ENCODE measurements at places on chromosomes 16 and 17.
A peak's percentile ranks its signal among the peaks of the same experiment; 100 is the strongest.

- peaks cover 7% of the 10 kb centered on the region for H3K4me1 ChIP-seq
- H3K27me3 ChIP-seq: no peaks in the 10 kb centered on the region
- H3K27ac ChIP-seq: peak overlapping the region; percentile 51
Measured at GRCh38 chr17:80347536-80347935, 67.4 kb upstream of the ENDOV start.

- H3K27me3 ChIP-seq: peaks cover 16% of the 10 kb centered on the region
- H3K27ac ChIP-seq: peak overlapping the region; percentile 13
- H3K36me3 ChIP-seq: peaks cover 10% of the 10 kb centered on the region
- peak; percentile 63 for DNase-seq
- peaks cover 47% of the 10 kb centered on the region for H3K4me1 ChIP-seq
Measured at GRCh38 chr17:38674014-38674748, 576 bp downstream of the EPOP start.

DNA sequence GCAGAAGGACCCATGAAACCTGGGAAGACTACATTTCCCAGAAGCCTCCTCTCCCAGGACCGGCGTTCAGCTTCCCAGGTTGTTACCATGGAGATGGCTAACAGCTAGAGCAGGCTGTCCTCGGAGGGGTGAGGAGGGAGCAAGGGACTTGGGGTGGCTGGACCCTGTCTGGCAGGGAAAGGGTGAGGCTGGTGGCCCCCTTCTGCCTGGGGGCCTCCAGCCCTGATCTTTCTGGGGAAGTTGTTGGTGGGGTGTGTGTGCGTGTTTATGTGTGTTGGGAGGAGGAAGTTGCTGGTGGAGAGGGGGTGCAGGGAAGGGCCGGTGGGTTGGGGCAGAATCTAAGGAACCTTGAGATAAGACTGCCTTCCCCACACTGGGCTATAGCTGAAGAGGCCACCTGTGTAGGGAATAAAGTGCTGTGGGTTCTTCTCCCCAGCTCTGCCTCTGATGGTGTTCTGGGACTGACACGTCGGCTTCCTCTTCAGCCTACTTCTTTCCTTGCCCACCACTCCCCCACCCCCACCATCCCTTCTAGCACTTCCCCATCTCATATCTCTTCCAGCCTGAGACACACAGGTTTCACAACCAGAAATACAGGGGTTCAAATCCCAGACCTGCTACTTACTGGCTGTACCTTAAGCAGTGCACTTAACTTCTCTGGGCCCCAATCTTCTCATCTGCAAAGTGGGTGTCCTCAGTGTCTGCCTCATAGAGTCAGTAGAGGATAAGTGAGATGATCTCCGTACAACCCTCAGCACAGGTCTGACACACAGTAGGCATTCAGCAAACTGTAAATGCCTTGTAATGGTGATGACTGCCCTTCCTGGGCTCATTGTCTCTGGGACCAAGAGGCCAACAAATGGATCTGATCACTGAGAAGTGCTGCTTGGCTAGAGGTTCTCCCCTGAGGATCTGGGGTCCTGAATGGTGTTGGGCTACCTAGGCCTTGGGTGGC, at the start of gene DRC7:
DRC7 (plus strand) TSS at position 82 of the 955 bp plus-strand sequence. CDS start 3,144 bp downstream, outside the sequence.
- peaks cover 8% of the 10 kb centered on the region for H3K4me1 ChIP-seq
- DNase-seq: peak; percentile 40
- peak within 1 kb of the TSS; percentile 6 for H3K4me3 ChIP-seq
- no peaks in the 10 kb centered on the region for H3K27me3 ChIP-seq
- no peaks in the 10 kb centered on the region for H3K36me3 ChIP-seq

DNA sequence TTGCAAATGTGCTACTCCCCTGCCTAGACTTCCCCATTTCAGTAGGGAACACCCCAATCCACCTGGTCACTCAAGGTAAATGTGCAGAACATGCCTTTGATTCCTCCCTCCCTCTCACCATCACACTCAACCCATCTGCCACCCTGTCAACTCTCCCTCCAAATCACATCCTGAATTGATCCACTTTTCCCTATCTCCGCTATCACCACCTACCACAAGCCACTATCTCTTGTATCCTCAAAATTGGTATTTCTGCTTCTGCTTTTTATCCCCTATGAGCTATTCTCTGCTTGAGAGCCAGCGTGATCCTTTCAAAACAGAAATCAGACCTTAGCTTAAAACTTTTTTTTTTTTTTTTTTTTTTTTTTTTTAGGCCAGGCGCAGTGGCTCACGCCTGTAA, 5.4 kb upstream of the NOL11 start:
- peaks cover 3% of the 10 kb centered on the region for H3K27me3 ChIP-seq
- no peaks in the 10 kb centered on the region for H3K36me3 ChIP-seq
- H3K4me3 ChIP-seq: no peak overlapping the region
- DNase-seq: no peak

DNA sequence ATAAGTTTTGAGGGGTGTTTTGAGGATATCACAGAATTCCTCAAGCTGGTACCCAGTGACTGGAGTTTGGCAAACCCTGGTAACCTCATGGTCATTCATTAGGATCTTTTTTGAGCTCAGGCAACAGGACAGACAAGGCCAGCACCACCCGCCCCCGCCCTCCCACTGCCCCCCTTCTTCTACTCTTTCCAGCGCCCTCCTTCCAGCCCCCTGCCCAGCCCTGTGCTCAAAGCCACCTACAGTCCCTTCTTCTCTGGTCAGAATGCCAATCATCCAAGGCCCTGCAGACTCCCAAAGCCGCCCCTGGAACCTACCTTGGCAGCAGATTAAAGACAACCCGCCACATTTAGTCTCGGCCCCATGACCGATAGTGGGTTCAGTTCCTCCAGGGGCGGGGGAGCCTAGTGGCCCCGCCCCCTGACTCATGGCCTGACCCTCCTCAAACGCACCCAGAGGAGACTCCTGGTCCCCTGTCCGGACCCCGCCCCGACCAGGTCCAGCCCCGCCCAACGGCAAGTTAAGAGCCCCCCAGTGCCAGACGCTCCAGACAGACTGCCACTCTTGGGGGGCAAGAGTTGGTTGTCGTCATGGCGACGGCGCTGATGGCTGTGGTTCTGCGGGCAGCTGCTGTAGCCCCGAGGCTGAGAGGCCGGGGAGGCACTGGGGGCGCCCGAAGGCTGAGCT, at the start of gene NAGS:
NAGS (plus strand) TSS at position 546 of the 684 bp plus-strand sequence; CDS start at position 588, 42 bp downstream.
- H3K36me3 ChIP-seq: peaks cover 7% of the 10 kb centered on the region
- H3K27ac ChIP-seq: no peak within 1 kb of the TSS
- peaks cover 21% of the 10 kb centered on the region for H3K27me3 ChIP-seq
- H3K4me3 ChIP-seq: no peak within 1 kb of the TSS
- peaks cover 20% of the 10 kb centered on the region for H3K4me1 ChIP-seq

DNA sequence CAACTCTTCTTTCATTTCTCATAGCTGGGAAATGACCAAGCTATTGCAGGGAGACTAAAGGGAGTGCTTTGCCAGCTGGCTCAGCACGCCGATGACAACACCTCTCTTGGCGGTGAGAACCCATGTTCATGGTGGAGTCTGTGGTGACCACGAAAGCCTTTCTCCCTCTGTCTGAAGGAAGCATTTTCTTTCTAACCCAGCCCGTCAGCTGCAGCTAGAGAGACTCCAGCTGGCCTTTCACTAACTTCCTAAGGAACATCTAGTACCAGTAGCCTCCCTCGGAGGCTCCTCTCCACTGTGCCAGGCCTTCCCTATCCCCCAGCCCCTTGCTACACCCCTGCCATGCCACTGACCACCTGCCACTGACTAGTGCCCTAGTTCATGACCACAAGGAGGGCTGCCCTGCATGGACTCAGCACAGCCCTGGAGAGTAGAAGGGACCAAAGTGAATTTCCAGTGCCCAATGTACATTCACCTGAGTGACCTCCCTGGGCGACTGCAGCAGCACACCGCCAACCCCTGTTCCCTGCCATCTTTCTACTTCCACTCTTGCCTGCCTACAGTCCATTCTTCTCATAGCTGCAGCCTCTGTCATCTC, 81.3 kb downstream of the CBLN1 start:
- H3K27me3 ChIP-seq: peaks cover 4% of the 10 kb centered on the region
- no peaks in the 10 kb centered on the region for H3K36me3 ChIP-seq
- H3K27ac ChIP-seq: no peak overlapping the region
- H3K4me3 ChIP-seq: no peak overlapping the region
- H3K4me1 ChIP-seq: no peaks in the 10 kb centered on the region

DNA sequence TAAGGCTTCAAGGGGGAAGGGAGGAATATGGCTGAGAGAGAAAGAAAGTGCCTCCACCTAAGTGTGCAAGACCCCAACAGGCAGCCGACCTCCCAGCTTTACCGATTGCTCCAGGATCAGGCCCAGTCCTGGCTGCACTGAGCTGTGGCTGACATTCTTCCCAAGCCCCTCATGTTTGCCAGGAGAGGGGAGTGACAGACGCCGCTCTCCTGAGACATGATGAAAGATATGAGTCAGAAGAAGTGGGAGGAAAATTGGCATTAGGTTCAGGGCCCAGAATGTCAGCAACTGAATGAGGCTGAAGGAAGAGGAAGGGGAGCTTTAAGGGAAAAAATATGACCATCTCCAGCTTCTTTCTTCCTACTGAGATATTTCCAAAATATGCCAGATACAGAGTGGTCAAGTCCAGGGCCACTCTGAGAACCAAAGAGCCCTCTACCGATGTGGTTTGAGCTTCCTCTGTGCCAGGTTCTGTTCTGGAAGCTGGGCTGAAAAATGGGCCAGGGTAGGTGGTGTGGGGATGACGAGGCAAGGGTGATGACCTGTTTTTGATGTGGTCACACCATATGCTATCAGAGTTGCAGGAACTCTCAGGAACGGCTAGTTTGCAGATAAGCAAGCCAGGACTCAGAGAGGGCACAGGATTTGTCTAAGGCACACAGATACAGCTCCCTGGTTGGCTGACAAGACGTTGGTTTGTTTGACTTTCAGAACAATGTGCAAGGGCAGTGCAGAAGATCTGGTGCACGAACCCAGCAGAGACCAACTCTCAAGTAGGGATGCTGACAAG, 176.7 kb downstream of the SOX9 start:
- no peak overlapping the region for H3K27ac ChIP-seq
- no peaks in the 10 kb centered on the region for H3K36me3 ChIP-seq
- no peak for DNase-seq
- H3K27me3 ChIP-seq: no peaks in the 10 kb centered on the region

GRCh38 chr17:37541880-37542660, 52.4 kb downstream of the DUSP14 start:
- DNase-seq: no peak
- no peaks in the 10 kb centered on the region for H3K27me3 ChIP-seq
- H3K4me1 ChIP-seq: peaks cover 15% of the 10 kb centered on the region
- H3K4me3 ChIP-seq: no peak overlapping the region
- H3K27ac ChIP-seq: peak overlapping the region; percentile 76

- H3K27me3 ChIP-seq: peaks cover 18% of the 10 kb centered on the region
- H3K4me3 ChIP-seq: no peak overlapping the region
- peaks cover 2% of the 10 kb centered on the region for H3K4me1 ChIP-seq
- peak; percentile 10 for DNase-seq
Measured at GRCh38 chr16:24700549-24701392, 28.7 kb upstream of the TNRC6A start.

GRCh38 chr16:78154729-78155461, 55.4 kb downstream of the WWOX start:
- H3K4me3 ChIP-seq: no peak overlapping the region
- H3K4me1 ChIP-seq: no peaks in the 10 kb centered on the region
- no peak for DNase-seq
- peaks cover 6% of the 10 kb centered on the region for H3K36me3 ChIP-seq
- no peaks in the 10 kb centered on the region for H3K27me3 ChIP-seq

DNA sequence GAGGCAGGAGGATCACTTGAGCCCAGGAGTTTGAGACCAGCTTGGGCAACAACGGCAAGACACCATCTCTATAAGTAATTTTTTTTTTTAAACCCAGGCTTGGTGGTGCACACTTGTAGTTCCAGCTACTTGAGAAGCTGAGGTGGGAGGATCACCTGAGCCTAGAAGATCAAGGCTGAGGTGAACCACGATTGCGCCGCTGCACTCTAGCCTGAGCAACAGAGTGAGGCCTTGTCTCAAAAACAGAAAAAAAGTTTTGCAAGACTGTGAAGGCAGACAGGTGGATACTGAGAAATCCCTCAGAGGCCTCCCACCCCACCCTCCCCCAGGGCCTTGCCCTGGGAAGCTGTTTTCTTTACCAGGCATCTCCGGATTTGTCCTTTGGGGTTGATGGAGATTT, 125.4 kb downstream of the MGAT5B start:
- H3K4me1 ChIP-seq: peaks cover 38% of the 10 kb centered on the region
- H3K36me3 ChIP-seq: no peaks in the 10 kb centered on the region
- no peak overlapping the region for H3K27ac ChIP-seq
- DNase-seq: no peak
- H3K4me3 ChIP-seq: no peak overlapping the region

- peaks cover 35% of the 10 kb centered on the region for H3K4me1 ChIP-seq
- no peaks in the 10 kb centered on the region for H3K27me3 ChIP-seq
- H3K36me3 ChIP-seq: peaks cover 3% of the 10 kb centered on the region
- H3K4me3 ChIP-seq: no peak overlapping the region
- peak; percentile 32 for DNase-seq
- peak overlapping the region; percentile 69 for H3K27ac ChIP-seq
Measured at GRCh38 chr16:50731130-50731988, 10.5 kb upstream of the CYLD start.

DNA sequence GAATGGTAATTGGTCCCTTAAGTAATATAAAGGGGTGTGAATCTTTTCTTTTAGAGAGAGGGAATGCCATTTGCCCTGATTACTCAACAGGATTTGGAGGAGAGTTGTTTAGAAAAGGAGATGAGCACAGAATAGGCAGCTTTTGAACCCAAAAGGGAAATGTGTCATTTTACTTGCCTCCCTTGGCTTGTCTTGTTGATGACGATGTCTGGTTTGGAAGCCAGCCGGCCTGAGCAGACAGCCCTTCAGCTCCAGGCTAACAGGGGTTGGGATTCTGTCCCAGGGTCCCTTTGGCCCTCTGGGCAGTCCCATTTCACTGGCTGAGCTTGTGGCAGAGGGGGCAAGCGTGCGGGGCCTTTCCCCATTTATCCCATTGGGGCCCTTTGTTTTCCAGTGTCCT, 22.3 kb upstream of the PRKAR1A start:
- H3K36me3 ChIP-seq: no peaks in the 10 kb centered on the region
- H3K4me1 ChIP-seq: peaks cover 17% of the 10 kb centered on the region
- H3K4me3 ChIP-seq: no peak overlapping the region
- no peak overlapping the region for H3K27ac ChIP-seq
- DNase-seq: no peak

- peaks cover 10% of the 10 kb centered on the region for H3K27me3 ChIP-seq
- no peaks in the 10 kb centered on the region for H3K4me1 ChIP-seq
- no peaks in the 10 kb centered on the region for H3K36me3 ChIP-seq
- no peak overlapping the region for H3K27ac ChIP-seq
- H3K4me3 ChIP-seq: no peak overlapping the region
Measured at GRCh38 chr16:82535262-82535661, 91.5 kb upstream of the CDH13 start.

GRCh38 chr17:57566721-57567120, 178.4 kb downstream of the CCDC182 start:
- no peak overlapping the region for H3K27ac ChIP-seq
- no peaks in the 10 kb centered on the region for H3K27me3 ChIP-seq
- H3K4me3 ChIP-seq: no peak overlapping the region

GRCh38 chr17:29588562-29589411, 661 bp downstream of the GIT1 start:
- peak overlapping the region; percentile 94 for H3K4me3 ChIP-seq
- H3K27me3 ChIP-seq: no peaks in the 10 kb centered on the region
- peak; percentile 73 for DNase-seq
- H3K4me1 ChIP-seq: peaks cover 69% of the 10 kb centered on the region
- H3K36me3 ChIP-seq: peaks cover 7% of the 10 kb centered on the region

- DNase-seq: no peak
- no peaks in the 10 kb centered on the region for H3K27me3 ChIP-seq
- H3K36me3 ChIP-seq: peaks cover 26% of the 10 kb centered on the region
- H3K4me1 ChIP-seq: peaks cover 16% of the 10 kb centered on the region
Measured at GRCh38 chr17:35726127-35726952, 5.1 kb upstream of the RASL10B start.
